ENCODE measurements at places on chromosomes 7 and 10.

DNA sequence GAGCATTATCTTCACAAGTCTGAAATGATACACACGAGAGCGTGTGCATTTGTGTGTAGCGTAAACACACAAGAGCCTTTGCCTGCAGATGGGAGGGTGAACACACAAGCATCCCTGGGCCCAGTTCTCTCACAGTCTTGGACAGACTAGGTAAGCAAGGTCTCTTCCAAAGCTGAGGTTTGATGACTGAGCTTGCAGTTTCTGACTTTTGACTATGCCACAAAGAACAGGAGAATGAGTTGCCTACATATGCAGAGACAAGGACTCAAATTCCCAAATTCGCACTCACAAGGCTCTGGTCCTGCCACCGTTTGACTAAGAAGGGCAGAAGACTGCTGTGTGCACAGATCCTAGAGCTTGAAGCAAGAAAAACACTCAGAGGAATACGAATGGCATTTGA is 55.8 kb downstream of the FAM53B start:
- no peak for DNase-seq

DNA sequence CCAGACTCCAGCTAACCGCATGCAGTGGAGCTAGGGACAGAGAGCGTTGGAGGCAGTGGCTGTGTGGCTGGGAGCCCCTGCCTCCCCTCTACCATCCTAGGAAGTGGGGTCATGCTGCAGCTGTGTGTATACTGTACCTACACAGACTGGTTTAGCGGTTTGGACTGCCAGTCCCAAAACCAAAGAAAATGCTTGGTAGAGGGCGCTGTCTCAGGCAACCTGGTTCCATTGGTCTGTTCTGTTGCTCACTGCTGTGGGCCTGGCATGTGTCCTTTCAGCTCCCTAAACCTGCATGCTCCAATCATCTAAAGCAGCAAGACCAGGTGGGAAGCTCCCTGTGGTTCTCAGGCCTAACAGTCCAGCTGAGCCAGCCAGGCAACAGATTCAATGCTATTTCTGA is 4.5 kb downstream of the RBP4 start:
- DNase-seq = no peak

DNA sequence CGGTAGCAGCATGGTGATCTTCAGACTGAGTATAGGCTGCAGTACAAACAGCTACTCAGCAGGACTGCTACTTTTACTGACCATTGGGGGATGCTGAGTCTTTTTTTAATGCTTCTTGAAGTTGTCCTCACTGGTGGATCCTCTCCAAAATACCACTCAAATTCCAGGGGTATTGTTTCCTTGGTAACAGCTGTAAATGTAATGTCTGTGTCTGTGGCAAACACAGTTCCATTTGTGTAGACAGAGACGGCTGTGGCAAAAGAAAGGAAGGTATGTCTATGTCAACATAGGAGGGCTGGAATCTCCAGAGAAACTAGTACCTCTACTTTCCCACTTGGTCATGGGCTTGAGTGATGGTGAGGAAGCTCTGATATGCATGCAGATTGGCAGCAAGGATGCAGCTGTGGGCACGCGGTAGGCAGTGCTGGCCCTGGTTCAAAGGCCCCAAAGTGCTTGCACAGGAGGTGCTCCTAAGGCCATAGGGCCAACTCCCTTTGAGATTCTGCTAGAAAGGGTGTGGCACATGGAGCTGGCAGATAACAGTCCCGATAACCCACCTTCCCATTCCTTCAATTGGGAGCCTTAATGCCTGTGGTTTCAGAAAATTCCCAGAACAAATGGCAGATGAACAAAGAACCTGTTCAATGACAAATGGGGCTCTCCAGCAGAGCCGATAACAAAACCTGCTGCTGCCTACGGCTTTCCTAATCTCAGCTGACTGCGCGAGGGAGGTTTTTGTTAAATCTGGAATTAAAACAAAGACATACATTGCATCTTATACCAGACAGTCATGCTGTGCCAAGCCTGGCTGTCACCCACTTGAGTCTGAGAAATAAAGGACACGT is 43.0 kb downstream of the PKD1L1 start:
- no peak for DNase-seq

- no peak for DNase-seq
These were observed 775.5 kb downstream of the LRMDA start for GRCh38 chr10:76206797-76207352.

DNA sequence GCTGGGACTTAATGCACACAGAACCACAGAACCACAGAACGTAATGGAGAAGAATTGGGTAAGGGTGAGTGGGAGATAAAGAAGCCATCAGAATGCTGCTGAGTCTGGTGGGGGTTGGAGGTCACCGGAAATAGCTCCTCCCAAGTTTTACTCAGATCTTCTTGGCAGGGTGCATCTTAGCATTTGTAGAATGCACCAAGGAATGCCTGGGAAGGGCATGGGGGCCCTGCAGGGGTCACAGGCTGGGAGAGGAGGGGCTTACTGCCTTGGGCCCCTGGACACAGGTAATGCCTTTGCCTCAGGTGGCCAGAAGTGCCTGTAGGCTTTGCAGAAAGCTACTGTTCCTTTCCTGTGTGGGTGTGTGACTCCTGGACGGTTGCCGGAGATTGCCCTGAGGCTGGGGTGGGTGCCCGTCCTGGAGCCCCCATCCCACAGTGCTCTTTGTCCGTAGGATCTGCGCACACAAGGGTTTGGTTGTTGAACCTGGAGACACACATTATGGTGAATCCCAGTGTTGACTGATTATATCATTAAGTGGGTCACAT is 55.1 kb downstream of the MGMT start:
- DNase-seq = no peak

GRCh38 chr7:151109094-151110048 is 23.1 kb downstream of the AGAP3 start:
- DNase-seq = no peak

- DNase-seq = no peak
These were observed 10.4 kb upstream of the FAM170B start for GRCh38 chr10:49144058-49144720.

GRCh38 chr7:115585015-115585718 is 445.4 kb downstream of the TFEC start:
- DNase-seq = no peak

GRCh38 chr7:99272476-99273045 is at the start of gene MYH16:
MYH16 (plus strand) TSS chr7:99272839.
- no peak for DNase-seq

DNA sequence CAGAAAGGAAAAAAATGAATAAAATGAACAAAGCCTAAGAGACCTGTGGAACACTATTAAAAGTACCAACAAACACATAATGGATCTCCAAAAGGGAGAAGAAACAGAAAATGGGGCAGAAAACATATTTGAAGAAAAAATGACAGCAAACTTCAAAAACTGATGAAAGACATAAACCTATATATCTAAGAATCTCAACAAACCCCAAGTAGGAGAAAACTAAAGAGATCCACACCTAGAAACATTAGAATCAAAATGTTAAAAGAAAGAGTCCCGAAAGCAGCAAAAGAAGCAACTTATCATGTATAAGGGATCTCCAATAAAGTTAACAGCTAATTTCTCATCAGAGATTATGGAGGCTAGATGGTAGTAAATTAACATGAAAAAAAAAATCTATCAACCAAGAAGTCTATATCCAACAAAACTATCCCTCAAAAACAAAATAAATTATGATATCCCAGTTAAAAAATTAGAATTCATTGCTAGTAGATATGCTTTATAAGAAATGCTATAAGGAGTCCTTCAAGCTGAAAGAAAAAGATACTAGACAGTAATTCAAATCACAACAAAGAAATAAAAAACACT is 68.0 kb downstream of the DNAJC1 start:
- DNase-seq = no peak

GRCh38 chr10:94115725-94116124 is 122.0 kb downstream of the PLCE1 start:
- no peak for DNase-seq

- DNase-seq = no peak
These were observed 5.0 kb downstream of the PDZD8 start for GRCh38 chr10:117370205-117370604.

- no peak for DNase-seq
These were observed 129.5 kb upstream of the PCGF5 start for GRCh38 chr10:91090761-91091529.

GRCh38 chr10:7314170-7314569 is 96.7 kb downstream of the SFMBT2 start:
- no peak for DNase-seq

GRCh38 chr7:100570954-100571828 is 2.5 kb downstream of the SAP25 start:
- no peak for DNase-seq

DNA sequence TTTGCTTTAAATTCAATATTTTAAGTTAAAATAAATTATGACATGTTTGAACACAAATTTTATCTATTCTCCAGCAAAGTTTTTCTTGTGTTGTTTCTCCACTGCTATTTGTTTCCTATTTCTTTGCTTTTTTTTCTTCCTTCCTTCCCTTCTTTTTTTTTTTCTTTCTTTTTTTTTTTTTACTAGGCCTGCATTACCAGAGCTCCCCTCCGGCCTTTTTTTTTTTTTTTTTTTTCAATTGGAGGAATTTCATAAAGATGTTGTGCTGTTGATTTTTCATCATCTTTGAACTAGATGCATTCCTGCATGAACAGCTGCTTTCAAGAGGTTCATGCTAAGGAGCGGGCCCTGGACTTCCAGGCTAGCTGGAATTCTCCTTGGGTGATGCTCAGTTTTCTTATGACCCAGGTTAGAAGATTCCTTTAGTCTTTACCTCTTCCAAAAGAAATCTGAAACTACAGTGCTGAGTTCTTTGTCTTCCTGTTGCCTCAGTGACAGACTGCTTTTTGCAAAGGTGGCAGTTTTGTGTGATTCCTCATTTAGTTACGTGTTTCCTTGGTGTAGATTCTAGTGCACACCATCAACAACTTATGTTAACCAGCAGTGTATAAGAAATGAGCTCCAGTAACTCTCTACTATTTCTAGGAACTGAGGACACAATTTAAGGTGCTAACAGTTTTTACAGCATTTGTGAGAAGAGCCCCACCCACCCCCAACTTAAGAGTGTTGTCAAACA is 4.8 kb upstream of the CAMK1D start:
- no peak for DNase-seq

- no peak for DNase-seq
These were observed 480 bp downstream of the MNX1 start for GRCh38 chr7:157009778-157010587.

GRCh38 chr10:12455766-12456165 is 106.4 kb downstream of the CAMK1D start:
- no peak for DNase-seq

DNA sequence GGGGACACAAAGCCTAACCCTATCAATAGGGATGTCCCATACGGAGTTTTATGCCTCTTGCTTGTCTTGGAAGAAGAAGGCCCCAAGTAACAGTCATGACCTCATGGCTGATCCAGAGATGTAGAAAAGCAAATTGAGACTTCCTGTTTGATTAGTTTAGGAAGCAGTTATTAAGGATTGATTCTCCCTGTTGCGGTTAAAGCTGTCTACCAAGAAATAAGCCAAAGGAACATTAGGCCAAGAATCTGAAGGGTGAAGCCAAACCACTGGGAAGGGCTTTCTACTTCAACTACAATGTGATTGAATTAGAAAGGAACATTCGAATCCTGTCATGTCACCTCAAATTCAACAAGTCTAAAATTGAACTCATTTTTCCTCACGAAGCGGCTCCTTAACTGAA is 60.5 kb upstream of the AGBL3 start:
- DNase-seq = no peak

- DNase-seq = no peak
These were observed 57.4 kb downstream of the MAP3K8 start for GRCh38 chr10:30491204-30491915.

- no peak for DNase-seq
These were observed 128.5 kb upstream of the PFKP start for GRCh38 chr10:2938869-2939268.

DNA sequence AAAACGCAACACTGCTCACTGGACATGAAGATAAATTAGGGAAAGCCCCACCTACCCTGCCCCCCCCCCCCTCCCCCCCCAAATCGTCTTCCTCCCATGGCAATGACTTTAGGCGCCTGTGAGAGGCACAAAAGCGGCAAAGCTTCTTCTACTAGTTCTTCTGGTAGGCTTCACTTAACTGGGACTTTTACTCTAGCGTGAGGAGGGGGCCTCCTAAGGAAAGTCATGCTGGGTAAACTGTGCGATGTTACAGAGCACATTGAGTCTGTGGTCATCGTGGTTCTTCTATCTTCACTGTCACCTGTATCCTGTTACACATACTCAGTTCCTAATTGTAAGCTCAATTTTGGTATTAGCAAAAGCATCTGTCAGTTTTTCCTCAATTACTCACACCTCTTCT is 25.1 kb downstream of the HSPB1 start:
- DNase-seq = no peak

DNA sequence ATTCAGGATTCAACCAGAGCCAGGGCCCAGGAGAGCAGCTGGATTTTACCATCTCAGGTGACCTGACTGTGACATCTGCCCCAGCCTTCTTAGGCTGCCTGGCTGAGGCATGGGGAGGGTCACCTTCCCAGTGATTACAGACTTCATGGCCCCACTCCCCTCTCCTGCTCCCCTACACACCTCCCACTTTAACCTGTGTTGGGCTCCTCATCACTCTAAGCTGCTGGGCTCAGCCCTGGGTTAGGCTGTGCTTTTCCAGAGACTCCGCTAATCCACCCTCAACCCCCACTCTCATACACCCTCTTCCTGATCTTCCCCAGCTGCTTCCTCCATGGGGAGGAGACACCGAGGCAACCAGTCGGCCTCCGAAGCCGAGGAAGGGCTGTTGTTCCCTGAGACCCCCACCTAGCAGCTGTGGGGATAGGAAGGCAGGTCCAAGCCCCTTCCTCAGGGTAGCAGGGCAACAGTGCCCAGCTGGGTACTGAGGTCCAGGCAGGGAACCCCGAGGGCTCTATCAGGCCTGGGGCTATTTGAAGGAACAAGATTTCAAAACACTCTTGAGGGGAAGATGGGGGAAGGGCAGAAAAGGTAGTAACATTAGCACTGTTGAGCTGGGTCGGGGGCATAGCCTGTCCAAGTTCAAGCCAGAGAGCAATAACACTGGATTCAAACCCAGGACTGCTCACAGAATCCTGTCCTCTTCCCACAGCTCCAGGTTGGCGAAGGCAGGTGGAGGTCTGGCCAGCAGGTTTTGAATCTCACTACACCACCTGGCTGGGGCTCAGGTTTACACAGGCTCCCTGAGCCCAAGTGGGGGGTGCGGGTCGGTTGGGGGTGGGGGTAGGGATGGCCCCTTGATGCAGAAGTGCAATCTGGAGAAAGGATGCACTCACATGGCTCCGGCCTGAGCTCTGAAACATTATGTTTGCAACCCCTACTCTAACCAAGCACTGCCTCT is 1.8 kb downstream of the IMPDH1 start:
- no peak for DNase-seq

DNA sequence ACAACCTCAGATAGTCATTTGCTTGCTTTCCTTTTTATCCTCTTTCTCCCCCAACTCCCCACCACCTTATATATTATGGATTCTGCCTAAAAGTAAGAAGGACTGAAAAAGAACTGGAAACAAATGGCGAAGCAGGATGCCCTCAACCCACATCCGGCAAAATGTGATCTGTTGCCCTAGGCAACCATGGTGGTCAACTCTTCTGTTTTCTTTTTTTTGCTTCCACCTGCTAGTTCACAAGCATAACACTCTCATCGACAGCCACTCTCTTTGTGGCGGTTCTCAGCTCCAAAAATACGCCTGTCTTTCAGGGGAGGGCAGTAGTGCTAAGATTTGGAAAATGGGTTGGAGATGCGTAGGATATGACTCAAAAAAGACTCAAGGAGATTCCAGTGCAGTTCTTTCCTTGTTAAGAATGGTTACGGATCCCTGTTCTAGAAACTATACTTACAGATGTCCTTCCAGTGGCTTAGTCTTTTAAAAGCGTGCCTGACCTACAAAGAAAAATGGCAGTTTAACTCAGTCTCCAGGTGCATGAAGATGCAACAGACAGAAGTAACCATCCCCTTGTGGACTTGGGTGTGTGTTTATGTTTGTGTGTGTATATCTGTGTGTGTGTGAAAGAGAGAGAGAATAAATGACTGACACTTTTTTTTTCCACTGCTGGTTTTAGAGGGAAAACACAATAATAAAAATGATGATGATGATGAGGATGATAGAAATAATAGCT is 10.7 kb downstream of the APBB1IP start:
- peak; percentile 63 for DNase-seq

Measured in stimulated activated CD8-positive, alpha-beta memory T cell treated with anti-CD3 and anti-CD28 coated beads, Interleukin-12 subunit alpha, Interleukin-12 subunit beta, amount 100 ng/mL, for 1 hour (primary cell).